ENCODE measurements at places on chromosomes 6 and 20.
A peak's percentile ranks its signal among the peaks of the same experiment; 100 is the strongest.

- DNase-seq: no peak
Observed at GRCh38 chr6:30886897-30887255, 2.6 kb downstream of the DDR1 start.

DNA sequence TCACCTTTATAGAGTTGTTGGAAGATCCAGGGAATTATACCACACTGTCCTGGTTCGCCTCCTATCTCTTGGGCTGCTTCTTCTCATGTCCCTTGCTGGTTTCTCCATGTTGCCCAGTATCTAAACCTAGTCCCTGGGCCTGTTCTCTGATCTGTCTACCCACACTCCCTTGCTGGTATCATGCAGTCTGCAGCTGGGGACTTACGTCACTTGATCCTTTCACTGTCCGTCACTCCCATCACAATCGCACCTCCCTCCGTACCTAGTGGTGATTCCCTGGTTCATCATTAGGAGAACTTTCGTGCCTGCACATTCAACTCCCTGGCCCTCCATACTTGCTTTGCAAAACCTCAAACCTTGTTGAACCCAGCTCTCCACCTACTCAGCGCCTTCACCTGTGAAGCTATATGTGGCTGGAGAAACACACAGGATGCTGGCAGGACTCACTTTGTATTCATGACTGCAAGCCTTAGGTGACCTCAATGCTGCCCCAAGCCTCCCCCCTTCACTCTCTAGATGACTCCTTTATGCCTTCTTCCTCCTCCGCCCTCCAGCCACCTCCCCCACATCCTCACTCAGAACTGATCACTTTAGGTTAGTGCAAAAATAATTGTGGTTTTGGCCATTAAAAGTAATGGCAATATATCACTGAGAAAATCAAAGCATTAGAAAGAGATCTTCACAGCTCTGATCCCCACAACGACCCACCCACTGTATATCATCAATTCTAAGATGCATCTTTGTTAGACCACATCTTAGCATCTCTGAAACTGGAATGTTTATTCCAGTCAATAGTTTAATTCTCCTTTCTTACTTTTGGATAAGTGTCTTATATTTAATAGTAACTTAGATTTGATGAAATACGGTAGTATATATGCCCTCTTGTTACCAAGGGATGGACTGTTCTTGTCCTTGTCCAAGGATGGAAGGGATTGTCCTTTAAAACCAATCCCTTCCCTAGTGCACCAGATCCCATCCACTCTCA lies 26.4 kb downstream of the GDAP1L1 start:
- no peak for DNase-seq

- no peak for DNase-seq
Observed at GRCh38 chr6:79266051-79266450, 31.6 kb upstream of the HMGN3 start.

GRCh38 chr6:169145991-169146501 lies 107.6 kb downstream of the THBS2 start:
- DNase-seq: peak; percentile 68

DNA sequence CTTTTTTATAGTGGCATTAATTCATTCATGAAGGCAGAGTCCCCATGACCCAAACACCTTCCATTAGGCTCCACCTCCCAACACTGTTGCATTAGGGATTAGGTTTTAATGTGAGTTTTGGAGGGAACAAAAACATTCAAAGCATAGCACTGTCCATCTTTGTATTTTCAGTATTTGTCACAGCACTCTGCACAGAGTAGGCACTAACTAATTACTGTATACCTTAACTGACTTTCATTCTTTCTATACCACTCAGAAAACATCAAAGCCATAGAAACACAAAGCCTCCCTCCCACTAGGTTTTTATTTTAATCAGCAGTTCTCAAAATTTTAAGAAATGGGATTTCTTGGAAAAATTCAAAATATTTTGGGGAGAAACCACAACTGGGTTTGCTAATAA lies 21.8 kb upstream of the AHI1 start:
- no peak for DNase-seq
